ENCODE measurements at places on chromosomes 5 and 9.

GRCh38 chr9:120438111-120438510 is 141.9 kb downstream of the CDK5RAP2 start:
- DNase-seq: peak; percentile 34

DNA sequence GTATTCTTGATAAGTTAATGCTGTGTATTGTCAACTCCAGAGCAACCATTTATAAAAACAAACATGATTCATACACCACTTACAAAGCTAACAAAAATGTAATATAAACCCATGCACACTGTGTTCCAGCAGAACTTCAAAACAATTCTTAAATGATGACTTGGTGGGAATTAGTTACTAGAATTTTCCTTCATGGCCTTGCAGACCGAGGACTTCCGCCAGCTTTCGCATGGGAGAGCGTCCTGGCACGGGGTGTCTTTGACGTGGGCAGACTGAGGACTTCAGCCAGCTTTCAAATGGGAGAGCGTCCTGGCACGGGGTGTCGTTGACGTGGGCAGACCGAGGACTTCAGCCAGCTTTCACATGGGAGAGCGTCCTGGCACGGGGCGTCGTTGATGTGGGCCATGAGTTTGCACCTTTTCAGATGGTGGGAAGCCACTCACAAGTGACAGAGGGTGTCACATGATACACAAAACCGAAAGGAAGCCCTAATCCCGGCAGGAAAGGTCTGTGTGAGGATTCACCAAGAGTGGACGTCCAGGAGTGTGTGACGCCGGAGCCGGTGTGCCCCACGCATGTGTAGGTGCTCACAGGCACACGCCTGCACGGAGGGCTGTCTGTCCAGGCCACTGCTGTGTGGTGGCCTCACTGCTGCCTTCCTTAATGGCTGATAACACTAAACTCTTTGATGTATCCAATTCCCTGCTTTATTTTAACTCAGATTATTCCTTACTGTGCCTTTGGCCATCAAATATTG is 211.3 kb upstream of the IRX4 start:
- DNase-seq: peak; percentile 54

GRCh38 chr9:36470643-36471290 is 70.7 kb upstream of the RNF38 start:
- no peak for DNase-seq

- no peak for DNase-seq
Observed at GRCh38 chr5:151646334-151646733, 40.4 kb downstream of the SPARC start.

DNA sequence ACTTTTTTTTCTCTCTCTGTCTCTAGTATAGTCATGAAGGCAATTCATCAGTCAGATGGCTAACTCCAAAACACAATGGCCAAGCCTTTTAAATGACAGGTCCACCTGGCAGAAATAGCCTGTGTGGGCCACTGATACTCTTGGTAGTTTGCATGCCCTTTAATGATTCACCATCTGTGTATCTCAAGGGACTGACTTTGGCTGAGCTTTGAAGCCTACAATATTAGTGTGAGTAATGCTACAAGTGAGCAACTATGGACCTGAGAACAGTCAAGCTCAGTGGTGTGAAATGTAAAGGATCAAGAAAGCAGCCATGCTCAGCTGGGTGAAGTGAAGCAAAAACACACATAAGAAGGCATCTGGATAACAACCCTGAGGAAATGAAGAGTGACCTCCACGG is 506.9 kb downstream of the TLE1 start:
- no peak for DNase-seq

DNA sequence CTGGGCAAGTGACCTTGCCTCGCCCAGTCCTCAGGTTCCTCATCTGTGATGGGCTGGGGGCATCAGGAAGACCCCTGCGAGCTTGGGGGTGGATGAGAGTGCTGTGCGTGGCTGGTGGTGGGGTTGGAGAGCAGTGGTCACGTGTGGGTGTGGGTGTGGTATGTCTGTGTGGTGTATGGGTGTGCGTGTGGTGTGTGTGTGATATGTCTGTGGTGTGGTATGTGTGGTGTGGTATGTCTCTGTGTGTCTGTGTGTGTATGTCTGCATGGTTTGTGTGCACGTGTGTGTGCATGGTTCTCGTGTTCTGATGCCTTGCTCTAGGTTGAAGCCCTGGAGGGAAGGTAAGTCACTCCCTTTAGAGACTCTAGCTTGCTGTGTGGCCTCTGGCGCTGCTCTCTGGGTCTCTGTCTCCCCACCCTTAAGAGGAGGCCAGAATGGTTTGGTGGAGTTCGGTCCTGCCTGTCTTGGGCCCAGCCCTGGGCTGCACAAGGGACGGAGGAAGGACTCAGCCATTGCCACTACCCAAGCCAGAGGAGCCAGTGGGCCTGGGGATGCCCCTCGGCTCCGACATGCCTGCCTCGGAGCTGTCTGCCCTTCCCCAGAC is 87.0 kb downstream of the RXRA start:
- no peak for DNase-seq

- no peak for DNase-seq
Observed at GRCh38 chr5:164000241-164000640, 494.8 kb downstream of the MAT2B start.

- no peak for DNase-seq
Observed at GRCh38 chr9:84296146-84296843, 44.3 kb downstream of the SLC28A3 start.

DNA sequence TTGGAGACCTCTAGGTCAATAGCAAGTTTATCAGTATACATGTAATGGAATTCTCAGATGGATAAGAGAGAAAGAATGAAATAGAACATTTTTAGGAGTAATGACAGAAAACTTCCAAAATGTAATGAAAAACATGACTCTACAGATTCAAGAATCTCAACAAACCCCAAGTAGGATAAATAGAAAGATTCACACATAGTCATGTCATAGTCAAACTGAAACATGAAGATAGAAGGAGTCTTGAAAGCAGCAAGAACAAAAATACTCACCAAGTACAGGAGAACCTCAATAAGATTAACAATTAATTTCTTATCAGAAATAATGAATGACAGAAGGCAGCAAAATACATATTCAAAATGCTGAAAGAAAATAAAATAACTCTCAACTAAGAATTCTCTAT is 164.5 kb downstream of the SPATA31D1 start:
- DNase-seq: no peak

DNA sequence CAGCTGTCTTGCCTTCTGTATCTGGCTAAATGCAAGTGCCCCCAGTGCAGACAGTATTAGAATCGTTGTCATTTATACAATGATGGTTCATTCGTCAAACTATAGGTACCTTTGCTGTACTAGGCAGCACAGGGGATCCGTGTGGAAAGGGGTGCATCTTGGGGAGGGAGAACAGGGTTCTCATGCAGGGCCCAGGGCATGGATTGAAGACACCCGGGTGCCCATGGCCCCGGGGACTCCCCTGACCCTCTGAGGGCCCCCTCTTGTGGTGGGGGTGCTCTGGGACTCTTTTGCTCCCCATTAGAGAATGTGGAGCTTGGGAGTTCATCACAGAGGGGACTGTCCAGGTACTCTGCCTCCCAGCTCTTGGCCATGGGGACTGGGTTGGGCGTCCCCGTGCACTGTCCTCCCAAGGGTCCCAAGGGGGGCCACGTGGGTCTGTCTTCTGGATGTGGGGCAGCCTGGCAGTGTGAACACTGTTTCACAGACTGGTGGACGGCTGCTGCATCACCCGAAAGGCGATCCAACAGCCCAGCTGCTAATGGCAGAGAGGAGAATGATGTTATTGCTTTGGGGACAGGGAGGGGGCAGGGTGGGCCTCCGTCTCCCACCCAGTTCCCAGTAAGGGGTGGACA is 36.9 kb upstream of the RXRA start:
- no peak for DNase-seq

GRCh38 chr5:159955056-159955624 is 38.9 kb downstream of the ADRA1B start:
- DNase-seq: no peak

- no peak for DNase-seq
Observed at GRCh38 chr5:66608501-66608900, 12.3 kb downstream of the MAST4 start.

GRCh38 chr5:68295772-68296171 is 80.2 kb downstream of the PIK3R1 start:
- DNase-seq: no peak

GRCh38 chr9:131590907-131591844 is 45.9 kb downstream of the PRRT1B start:
- no peak for DNase-seq

DNA sequence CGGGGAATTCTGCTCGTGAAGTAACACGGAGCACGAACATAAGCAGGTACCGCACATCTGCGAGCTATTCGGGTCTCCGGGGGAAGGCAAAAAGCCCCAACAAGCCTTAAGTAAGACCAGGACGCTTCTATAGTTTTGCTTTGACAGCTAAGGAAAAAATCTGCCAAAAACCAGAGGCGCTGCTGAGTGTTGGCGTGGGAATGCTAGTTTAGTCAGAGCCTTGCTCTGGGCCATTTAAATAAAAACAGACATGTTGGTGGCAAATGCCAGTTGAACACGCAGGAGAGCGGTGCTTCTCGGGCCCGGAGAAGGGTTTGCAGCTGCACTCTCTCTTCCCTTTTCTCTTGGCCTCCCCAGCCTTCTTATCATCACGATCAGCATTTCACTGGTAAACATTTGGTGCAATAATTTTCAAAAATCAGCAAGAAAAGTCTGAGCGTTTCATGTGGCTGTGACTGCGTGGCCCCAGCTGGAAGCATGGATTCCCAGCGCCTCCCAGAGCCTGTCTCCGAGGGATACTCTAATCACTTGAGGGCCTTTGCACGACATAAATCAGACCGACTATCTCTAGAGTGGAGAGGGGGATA is 6.4 kb upstream of the NOTCH1 start:
- no peak for DNase-seq

- DNase-seq: no peak
Observed at GRCh38 chr9:126876531-126876930, 16.1 kb downstream of the ZBTB34 start.

DNA sequence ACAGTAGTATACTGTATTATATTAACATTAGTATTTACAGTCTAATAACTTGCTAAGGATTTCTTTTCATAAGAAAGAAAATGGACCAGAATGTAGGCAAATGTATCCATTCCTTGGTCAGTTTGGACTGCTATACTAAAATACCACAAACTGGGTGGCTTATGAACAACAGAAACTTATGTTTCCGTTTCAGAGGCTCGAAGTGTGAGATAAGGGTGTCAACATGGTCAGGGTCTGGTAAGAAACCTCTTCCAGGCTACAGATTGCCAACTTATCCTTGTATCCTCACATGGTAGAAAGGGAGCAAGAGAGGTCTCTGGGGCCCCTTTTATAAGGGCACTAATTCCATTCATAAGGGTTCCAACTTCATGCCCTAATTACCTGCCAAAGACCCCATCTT is 9.2 kb upstream of the ESM1 start:
- DNase-seq: no peak

- no peak for DNase-seq
Observed at GRCh38 chr5:103228061-103228460, 30.5 kb upstream of the MACIR start.

DNA sequence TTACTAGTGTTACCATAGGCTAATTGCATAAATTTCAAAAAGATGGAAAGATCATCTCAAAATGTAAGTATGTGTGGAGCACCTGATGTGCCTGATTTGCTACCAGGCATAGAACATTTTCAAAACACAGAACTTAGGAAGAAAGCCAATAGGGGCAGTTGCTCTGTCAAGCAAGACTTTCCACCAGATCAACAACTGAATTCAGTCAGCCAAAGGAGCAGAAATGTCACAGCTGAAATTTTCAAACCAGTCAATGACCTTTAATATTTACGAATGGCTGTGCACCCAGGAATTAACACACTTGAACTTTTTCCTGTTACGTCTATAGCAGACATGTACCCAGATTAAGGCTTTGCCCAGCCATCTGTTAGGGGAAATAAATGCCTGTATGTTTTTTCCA is 452.8 kb upstream of the PTGER4 start:
- no peak for DNase-seq

DNA sequence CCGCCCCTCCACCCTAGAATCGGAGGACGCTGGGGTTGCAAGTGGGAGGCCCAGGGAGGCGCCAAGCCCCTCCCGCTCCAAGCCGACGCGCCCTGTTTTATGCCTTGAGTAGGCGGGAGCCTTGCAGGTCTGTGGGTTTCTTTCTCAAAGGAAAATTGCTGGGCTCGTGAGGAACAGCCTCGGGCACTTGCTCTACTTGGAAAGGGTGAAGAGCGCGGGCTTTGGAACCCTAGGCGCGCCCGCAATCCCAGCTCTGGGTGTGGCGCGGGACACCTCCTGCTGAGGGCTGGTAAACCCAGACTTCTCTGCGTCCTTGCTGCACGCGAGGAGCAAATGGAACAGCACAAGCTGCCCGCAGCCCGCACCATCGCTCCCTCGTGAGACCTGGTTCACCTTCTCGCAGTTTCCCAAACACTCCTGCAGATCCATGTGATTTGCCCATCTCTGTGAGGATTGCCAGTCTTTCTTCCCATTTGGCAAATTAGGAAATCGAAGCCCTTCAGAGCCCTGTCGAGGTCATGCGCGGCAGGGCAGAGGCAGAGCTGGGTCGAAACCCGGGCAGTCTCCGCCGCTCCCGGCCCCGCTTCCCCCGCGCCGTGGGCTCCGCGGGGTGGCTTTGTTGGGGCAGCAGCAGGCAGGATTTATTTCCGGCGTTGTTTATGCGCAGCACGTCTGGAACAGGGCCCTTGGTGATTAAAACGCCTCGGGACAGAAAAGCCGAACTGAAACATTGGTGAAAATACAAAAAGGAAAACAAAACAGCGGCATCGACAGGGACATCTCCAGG is 98.4 kb upstream of the CPLX2 start:
- DNase-seq: no peak

GRCh38 chr9:126146254-126147145 is 180.1 kb upstream of the MVB12B start:
- DNase-seq: peak; percentile 3

DNA sequence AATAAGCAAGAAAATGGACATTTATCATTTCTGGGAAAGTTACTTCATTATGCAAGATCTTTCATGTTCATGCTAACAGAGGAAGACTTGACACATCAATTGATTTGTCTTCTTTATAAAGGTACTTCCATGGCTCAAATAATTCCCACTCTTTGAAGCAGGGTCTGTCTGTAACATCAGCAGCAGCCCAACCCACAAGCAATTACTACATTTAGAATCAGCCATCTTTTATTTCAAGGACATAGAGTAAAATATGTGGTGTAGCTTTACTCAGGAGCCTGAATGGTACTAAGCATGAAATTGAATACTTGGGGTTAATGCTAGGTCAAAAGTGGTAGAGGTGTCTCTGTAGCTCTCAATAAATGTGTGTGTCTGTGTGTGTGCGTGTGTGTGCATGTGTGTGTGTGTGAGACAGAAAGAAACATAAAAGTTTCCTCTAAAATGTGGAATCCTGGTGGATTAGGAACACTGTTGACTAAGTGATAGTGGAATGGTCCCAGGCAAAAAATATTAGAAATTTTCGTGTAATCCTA is 581.1 kb downstream of the CAAP1 start:
- DNase-seq: no peak
